ENCODE measurements at places on chromosomes 4 and X. TPM values are rescaled to one million over a fixed set of nuclear protein-coding genes. Genes with fewer than 3 reads are reported as not detected.

SYP gene
- total RNA-seq, result 4.9 TPM

NEIL3 gene
- total RNA-seq, result 0.76 TPM

BEX2 gene
- total RNA-seq, result 4.6 TPM

ADH1B gene
- total RNA-seq, result 447 TPM

- no peak for DNase-seq
Measured at GRCh38 chr4:2433609-2434350, 15.0 kb downstream of the CFAP99 start.

GRCh38 chr4:157514711-157515110 is 294.2 kb downstream of the GRIA2 start:
- no peak for DNase-seq

DNA sequence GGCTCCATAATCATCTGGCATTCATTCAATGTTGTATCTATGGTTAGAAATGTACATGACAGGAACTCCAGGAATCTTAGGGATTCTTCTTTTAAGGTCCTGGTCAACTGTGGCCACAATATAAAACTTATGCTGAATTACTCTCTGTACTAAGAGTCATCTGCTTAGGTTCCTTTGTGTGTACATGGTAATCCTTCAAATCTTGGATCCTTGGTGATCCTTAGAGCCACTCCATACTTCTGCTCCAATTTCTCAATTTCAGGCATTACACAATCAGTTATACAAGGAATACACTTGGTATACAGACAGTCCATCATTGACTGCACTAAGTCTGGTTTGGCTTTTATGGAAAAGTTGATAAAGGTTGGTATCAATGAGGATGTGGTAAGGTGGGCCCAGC is 5.8 kb downstream of the SRD5A3 start:
- DNase-seq, result no peak

- no peak for DNase-seq
Measured at GRCh38 chr4:8085491-8086117, 73.0 kb downstream of the ABLIM2 start.
